Activated T-cell treated with anti-CD3 and anti-CD28 coated beads, Interleukin-2, amount 50 U/mL, for 1 hour (primary cell): ENCODE measurements at places on chromosomes 2 and 18.

- no peak for DNase-seq
Observed at GRCh38 chr18:4353853-4354418, 101.2 kb downstream of the DLGAP1 start.

DNA sequence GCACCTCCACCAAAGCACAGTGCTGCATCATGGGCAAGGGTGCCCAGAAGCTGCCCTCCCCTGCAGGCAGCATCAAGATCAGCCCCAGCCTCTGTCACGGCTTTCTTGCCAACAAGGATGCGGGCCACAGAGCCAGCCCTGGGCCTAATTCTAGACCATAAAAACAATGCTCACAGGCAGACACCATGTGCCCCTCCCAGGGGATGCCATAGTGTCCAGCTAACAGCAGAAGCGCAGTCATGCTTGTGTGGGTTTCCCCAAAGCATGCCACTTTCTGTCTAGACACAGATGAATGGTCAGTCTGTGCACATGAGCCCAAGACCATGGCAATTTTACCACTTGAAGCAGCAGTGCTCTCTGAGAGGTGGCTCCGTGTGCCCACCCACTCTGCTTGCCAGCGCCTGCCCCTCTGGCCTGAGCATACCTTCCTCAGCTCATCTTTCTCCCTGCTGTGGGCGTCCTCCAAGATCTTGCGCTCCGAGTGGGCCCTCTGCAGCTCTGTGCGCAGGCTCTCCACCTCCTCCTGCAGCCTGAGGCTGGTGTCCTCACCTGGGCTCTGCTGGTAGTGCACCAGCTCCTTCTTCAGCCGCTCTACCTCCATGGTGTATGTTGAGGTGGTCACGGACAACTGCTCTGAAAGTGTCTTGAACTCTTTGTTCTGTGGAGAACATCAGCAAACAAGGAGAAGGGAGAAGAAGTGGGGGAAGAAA, 81.3 kb upstream of the ACAA2 start:
- DNase-seq: no peak

DNA sequence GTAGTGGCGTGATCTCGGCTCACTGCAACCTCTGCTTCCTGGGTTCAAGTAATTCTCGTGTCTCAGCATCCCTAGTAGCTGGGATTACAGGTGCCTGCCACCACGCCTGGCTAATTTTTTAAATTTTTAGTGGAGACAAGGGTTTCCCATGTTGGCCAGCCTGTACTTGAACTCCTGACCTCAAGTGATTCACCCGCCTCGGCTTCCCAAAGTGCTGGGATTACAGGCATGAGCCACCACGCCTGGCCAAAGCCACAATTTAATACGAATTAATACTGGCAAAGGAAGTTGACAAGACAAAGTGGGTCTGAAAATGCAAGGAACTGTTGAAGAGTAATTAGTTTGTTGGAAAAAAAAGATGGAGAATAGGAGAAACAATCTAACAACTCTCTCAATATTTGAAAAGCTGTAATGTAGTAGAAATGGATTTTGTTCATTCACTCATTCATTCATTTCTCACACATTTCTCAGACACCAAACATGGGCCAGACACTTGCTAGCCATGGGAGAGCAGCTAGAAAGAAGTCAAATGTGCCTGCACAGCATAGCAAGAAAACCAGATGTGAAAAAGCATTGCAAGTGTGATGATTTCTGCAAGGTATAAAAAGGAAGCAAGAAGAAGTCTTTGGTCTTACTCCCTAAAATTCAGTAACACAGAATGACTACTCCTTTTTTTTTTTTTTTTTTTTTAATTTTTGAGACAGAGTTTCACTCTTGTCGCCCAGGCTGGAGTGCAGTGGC, 39.4 kb upstream of the ATL2 start:
- no peak for DNase-seq

- DNase-seq: no peak
Observed at GRCh38 chr2:12684471-12684936, 32.2 kb upstream of the TRIB2 start.

DNA sequence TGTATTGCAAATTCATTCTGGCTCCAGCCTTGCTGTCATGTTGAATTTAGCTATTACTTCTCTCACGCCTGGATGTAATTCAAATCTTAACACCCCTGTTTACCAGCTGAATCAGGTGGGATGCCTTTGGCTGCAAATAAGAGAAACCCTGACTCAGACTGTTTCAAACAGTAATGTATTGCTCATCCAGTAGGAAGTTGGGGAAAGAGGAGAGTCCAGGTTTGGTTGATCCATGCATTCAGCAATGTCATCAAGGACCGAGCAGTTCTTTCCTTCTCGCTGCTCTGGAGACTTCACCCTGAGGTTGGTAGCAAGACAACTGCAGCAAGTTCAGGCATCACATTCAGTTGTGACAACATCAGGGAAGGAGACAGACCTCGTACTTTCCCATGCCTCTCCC, 6.4 kb upstream of the DARS1 start:
- DNase-seq: no peak

DNA sequence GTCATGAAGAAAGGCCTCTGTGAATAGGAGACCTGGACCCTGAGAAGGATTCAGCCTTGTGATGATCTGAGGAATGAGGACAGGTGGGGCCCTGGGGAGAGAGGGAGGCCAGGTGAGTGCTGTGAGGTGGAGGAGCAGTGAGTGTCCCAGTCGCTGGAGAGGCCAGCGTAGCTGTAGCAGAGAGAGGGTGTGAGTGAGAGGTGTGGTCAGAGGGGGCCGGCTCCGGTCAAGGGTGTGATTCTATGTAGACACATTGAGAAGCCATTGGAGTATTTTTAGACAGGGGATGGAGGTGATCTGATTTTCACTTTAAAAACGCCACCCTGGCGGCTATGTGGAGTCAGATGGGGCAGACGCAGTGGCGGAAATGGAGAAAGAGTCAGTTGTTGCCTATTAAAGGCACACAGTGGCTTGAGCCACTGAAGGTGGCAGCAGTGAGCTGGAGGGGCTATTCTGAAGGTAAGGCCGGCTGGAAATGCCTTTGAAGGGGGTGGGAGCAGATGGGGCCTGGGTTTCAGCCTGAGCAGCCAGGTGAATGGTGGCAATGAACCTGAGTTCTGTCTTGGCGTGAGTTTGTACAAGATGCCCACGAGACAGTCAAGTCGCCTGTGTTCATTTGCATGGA, 55.6 kb downstream of the GREB1 start:
- no peak for DNase-seq

DNA sequence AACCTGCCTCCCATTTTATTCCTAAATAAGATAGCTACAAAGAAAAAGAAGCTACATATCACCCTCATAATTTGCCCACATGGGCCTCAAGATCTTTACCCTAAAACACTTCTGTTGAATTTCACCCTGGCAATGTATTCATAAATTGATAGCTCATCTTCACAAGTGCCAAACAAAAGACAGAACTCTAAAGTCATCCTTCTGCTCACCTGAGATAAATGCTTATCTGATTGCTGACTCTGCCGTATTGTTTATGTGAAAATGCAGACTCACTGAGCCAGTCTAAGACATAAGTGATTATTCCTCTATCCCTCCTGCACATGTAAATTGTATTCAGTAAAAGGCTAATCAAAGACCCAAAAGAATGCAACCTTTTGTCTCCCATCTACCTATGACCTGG, 2.0 kb downstream of the RDH14 start:
- DNase-seq: no peak

DNA sequence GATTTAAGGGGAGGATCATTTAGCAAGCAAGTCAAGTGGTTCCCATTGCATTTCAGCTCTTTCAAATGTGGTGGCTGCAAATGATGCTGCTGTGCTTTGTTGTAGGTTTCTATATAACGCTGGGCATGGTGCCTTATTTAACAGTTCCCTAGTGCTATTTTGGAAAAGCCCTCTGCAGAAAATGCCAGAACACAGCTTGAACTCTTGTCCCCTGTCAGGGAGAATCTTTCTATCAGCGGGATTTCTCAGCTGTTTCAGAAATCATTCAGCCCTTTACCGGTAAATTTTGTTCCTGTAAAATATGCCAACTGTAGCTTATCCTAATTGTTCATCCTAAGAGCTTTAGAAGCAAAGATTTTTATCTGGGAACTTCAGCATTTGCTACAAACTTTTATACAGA, 77.8 kb upstream of the DTNA start:
- no peak for DNase-seq

GRCh38 chr2:218394298-218395089, 5.2 kb upstream of the CTDSP1 start:
- no peak for DNase-seq

DNA sequence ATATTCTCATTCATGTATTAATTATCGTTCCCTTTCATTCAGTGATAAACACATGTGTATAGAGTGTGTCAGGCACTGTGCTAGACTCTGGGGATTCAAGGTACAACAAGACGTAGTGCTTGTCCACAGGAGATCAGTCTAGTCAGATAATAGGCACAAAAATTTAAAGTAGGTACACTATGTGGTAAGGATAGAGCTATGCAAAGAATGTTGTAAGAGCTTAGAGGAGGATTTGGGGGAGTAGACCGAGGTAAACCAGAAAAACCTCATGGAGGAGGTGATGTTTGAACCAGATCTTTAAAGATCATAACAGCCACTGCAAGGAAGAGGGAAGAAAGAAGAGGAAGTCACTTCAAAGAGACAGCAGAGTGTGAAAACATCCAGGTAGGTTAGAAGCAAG, 256.9 kb upstream of the DDX18 start:
- DNase-seq: no peak

- DNase-seq: no peak
Observed at GRCh38 chr18:21257386-21257785, 15.4 kb downstream of the GREB1L start.

- no peak for DNase-seq
Observed at GRCh38 chr2:102318437-102318836, 7.1 kb downstream of the IL1RL1 start.

- peak; percentile 19 for DNase-seq
Observed at GRCh38 chr18:79521416-79522205, 125.9 kb downstream of the NFATC1 start.

DNA sequence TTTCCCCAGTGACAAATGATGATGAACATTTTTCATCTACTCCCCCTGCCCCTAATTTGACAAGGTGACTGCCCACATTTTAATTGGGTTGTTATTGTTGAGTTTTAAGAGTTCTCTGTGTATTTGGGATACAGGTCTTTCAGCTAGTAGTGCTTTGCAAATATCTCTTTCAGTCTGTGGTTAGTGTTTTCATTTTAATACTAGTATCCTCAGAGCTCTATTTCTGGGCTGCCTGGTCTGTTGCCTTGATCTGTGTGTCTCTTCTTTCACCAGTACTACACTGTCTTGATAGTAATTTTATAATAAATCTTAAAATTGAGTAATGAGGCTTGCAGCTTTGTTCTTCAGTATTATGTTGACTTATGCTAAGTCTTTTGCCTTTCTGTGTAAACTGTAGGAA, 19.7 kb downstream of the EIF5B start:
- no peak for DNase-seq

- DNase-seq: no peak
Observed at GRCh38 chr2:224983712-224984554, 58.3 kb downstream of the DOCK10 start.
